ENCODE measurements at places on chromosomes 2 and 18.

DNA sequence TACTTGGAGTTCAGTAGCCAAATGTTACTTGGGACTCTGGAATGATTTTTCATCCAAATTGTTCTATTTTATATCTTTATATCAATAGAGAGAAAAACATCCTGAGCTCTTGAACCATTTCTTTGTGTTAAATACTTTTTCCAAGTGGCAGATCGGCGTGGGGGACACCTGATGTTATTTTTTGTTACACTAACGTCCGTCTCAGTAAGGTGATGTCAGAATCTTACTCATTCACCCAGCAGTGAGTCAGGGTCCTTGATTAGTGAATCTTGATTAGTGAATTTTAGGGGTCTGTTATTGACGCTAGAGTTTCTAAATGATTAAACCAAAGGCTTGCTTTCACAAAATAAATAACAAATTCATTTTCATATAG, 1.7 kb downstream of the MIB1 start:
- DNase-seq: no peak

DNA sequence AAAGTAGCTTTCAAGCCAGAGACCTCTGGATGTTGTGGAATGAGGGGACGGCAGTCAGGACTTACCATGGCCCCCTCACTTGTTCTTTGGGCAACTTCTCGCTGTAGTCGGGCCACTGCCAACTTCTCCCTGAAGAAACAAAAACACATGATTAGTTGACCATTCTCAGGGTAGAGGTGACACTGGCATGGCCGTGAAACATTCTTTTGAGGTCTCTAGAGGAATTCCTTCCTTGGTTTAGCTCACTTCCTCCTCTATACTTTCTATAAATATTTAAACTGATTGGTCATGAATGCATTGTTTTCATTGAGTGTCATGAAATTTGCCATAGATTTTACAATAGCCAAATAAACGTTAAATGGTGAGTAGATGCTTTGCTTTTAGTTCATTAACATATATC, 354.6 kb downstream of the NCKAP5 start:
- DNase-seq: no peak

DNA sequence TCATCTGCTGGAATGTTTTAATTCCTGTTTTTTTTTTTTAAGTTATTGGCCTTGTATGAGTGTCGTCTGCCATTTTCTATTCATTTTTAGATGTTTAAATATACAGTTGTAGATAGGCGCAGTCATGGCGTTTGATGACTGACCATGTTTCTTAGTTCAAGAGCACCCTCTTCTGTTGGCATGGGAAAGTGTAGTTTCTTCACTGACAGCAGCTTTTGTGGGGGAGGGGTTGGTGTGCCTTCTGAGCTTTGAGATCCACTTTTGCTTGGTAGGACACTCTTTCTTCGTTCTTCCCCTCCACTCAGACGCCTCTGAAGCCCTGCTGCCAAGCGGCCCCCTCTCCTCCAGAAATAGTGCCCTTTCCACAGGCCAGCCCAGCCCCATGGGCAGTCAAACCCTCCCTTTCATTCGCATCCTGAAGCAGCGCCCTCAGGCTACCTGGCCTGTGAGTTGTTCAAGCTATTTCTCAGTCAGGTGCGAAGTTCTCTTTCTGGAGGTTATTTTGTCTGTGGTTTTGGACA, 492.0 kb downstream of the TNS1 start:
- peak; percentile 17 for DNase-seq

DNA sequence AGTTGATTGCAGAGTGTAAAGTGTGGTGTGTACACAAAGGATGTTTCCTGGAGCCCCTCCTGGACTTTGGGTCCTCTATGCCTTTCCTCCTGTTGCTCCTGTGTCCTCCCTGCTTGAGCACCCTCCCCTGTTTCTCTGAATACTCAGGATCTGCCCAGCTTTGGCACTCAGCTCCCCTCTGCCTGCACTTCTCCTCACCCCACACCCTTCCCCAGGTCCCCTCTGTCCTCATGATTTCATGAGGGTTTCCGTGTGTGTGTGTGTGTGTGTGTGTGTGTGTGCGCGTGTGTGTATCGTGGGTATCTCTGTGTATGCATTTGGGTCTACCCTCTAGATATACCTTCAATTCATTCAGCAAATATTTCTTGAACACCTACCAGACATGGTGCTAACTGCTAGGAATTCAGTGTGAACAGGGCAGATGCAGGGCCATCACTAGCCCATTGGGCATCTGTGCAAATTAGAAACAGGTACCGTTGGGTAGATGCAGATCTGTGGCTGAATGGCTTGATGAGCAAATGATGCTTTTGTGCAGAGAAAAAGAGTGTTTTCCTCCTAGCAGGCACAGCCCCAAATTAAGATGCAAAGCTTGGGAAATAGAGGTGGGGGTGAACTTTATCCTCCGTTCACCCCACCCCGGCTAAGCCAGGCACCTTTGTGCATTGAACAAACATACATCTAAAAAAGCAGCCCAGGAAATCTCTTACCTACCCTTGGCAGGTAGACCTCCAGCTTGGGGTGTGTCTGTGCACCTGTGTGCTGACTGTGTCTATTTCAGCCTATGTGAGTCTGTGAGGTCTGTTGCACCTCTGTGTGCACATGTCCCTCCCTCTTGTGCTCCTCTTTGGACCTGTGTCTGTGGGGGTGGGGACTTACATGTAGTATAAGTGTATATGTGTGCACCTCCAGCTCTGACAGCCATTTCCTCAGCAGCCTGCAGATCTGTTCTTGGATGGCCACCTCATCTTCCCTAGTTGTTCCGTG, 60.0 kb upstream of the EPAS1 start:
- DNase-seq: no peak

- no peak for DNase-seq
Observed at GRCh38 chr2:74632209-74632938, 15.8 kb downstream of the M1AP start.

- no peak for DNase-seq
Observed at GRCh38 chr2:143468341-143468888, 339.2 kb downstream of the ARHGAP15 start.

DNA sequence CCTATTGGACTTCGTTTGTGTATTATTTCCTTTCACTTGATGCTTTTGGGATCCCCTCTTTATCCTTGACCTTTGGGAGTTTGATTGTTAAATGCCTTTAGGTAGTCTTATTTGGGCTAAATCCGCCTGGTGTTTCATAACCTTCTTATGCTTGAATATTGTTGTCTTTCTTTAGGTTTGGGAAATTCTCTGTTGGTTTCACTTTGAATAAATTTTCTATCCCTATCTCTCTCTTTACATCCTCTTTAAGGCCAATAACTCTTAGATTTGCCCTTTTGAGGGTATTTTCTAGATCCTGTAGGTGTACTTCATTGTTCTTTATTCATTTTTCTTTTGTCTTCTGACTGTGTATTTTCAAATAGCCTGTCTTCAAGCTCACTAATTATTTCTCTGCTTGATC, 354.7 kb downstream of the PARD3B start:
- DNase-seq: no peak

DNA sequence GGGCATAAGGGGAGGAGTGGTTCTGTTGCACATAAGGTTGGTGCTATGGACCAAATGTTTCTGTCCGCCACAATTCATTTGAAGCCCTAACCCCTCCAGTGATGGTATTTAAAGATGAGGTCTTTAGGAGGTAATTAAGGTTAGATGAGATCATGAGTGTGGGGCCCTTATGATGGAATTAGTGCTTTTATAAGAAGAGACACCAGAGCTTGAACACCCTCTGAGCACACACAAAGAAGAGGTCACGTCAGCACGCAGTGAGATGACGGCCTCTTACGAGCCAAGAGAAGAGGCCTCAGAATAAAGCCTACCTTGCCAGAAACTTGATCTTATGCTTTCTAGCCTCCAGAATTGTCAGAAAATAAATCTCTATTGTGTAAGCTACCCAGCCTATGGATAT, 386.4 kb upstream of the CYRIA start:
- DNase-seq: no peak

GRCh38 chr2:17672583-17673317, 80.9 kb downstream of the SMC6 start:
- no peak for DNase-seq

- no peak for DNase-seq
Observed at GRCh38 chr2:106932644-106933043, 46.7 kb upstream of the ST6GAL2 start.

- no peak for DNase-seq
Observed at GRCh38 chr2:196253116-196253480, 81.7 kb upstream of the STK17B start.

DNA sequence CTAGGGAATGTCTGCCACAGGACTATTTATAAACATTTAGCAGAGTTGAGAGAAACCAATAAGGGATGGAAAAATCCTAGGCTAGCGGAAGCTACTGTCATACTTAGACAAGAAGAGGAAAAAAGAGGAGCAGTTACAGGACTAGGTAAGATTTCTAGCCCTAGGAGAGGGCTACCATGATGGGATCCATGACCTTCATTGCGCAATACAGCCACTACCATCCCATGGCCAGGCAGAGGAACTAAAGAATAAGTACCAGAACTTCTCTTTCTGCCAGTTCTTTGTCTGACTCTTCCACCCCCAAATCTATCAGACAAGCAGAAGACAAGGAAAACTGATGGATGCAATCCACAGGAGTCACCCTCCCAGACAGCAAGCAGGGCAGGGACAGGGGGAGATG, 417.0 kb upstream of the CHST9 start:
- no peak for DNase-seq

GRCh38 chr18:80184243-80184772, 63.0 kb downstream of the PARD6G start:
- DNase-seq: no peak

DNA sequence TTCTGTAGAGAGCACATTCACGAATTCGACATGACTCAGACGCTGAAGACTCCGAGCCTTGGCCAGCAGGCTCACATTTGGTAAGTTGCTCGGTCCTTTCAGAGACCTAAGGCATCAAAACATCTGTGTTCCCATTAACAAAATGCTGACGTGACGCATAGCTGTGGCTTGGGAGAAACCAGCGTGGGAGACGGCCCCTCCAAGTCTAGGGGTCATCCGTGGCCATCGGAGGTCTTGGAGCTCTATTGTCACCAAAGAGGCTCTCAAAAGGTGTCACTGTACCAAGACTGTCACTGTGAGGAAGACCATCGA, 14.9 kb downstream of the FBLN7 start:
- no peak for DNase-seq

GRCh38 chr2:113407446-113408099, 29.9 kb upstream of the ZNG1B start:
- DNase-seq: no peak

DNA sequence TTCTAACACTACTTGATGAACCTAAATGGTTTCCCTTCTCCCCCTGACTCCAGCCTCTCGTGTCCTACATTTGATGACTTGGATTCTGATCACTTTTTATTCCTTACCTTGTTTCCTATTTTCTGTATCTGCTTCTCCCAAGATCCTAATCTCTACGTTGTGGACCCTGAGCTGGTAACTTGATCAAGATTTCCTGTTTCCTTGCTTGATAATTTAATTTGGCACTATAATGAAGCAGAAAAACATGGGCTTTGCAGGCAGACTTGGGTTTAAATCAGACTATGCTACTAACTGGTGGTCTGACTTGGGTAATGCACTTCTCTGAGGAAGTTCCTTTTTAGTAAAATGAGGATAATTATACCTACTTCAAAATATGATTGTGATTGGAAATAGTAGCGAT, 11.7 kb upstream of the FBXO11 start:
- no peak for DNase-seq

GRCh38 chr18:38297910-38298309, 732.3 kb upstream of the CELF4 start:
- no peak for DNase-seq

- DNase-seq: no peak
Observed at GRCh38 chr2:218891275-218892135, 10.9 kb downstream of the WNT10A start.

- no peak for DNase-seq
Observed at GRCh38 chr2:23554054-23554697, 169.2 kb downstream of the KLHL29 start.

GRCh38 chr18:5197032-5197434, at the start of gene AKAIN1:
Gene AKAIN1, minus strand, starts transcription at chr18:5197257. Its CDS starts 204 bp downstream, at chr18:5197053.
- peak; percentile 4 for DNase-seq

DNA sequence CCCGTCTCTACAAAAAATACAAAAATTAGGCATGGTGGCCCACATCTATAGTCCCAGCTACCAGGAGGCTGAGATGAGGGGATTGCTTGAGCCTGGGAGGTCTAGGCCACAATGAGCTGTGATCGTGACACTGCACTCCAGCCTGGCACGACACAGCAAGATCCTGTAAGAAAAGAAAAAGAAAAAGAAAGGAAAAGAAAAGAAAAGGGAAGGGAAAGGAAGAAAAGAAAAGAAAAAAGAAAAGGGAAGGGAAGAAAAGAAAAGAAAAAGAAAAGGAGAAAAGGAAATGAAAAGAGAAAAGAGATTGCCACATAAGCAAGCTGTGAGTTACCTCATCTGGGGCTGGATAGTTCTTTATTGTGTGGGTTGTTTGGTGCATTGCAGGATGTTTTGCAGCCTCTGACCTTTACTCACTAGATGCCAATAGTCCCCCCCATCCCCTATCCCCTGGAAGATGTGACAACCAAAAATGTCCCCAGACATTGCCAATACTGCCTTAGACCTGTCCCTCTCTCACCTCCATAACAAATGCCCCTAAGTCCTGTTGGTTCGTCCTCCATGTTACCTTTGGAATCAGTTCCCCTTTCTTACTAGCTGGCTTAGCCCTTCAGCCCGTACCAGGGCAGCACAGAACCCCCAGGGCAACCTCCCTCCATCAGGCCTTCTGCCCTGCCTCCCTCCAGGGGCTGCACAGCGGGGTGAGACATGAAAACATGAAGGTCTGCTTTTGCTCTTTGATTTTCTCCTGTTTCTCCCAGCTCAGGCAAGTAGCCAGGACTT, 8.9 kb downstream of the ASPRV1 start:
- no peak for DNase-seq

GRCh38 chr2:20015482-20016083, 3.1 kb upstream of the MATN3 start:
- DNase-seq: no peak

DNA sequence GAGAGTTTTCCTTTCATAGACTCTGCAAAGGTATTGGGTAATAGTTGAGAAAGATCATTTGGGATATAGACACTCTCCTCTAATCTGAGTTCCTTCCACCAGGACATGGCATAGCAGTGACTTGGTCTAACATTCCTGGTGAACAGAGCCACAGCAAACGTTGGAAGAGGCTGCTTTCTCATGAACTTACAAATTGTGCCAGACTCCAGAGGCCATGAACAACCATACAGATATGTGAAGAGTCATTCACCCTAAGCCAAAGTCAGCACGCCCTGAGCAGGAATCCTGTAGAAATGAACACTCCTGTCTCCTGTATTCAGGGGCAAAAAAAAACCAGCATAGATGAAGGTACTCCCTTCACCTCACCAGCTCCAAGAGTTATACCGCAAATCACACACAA, 152.8 kb downstream of the TMEM18 start:
- DNase-seq: no peak

DNA sequence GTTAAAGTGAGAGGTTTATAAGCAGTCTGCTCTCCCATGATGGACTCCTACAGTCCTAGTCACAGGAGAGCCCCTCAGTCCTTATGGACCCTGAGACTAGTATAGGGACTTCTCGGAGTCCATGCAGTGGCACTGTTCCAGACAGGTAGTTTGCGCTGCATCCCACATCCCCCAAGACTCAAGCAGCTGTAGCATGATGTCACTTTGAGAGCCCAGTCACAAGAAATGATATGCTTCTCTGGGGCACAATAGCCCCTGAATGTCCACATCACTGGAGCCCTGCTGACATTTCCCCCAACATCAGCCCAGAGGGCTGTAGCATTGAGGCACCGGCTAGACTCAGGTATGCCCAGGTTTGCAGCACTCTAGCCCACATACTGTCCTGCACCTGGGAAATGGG, 220.1 kb downstream of the OTX1 start:
- no peak for DNase-seq

- DNase-seq: no peak
Observed at GRCh38 chr2:187008111-187008510, 159.1 kb upstream of the ZSWIM2 start.

- DNase-seq: no peak
Observed at GRCh38 chr2:206700156-206700555, 18.0 kb downstream of the DYTN start.

Data from stimulated activated CD4-positive, alpha-beta T cell treated with anti-CD3 and anti-CD28 coated beads, Interleukin-12 subunit alpha, Interleukin-12 subunit beta, amount 100 ng/mL, for 24 hours (primary cell).